HL-60 (cell line): ENCODE measurements at places on chromosomes 4 and X.

- no peak for DNase-seq
These were observed 3.5 kb downstream of the TMEM154 start for GRCh38 chr4:152676052-152676854.

DNA sequence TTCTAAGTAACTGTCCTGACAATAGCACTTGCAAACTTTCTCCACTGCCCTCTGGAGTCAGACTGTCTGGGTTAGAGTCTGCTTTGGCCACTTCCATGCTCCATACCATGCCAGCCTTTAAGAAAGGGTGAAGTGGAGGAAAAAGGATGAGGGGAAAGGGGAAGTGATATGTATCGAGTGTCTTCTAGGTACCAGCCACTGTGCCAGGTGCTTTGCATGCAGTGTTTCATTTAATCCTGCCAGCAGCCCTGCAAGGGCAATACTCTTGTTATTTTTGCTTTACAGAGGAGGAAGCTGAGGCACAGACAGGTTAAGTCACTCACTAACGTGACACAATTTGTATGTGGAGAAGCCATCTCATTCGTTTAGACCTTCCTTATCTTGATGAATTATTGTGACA lies 55.6 kb downstream of the RTL9 start:
- DNase-seq: no peak

DNA sequence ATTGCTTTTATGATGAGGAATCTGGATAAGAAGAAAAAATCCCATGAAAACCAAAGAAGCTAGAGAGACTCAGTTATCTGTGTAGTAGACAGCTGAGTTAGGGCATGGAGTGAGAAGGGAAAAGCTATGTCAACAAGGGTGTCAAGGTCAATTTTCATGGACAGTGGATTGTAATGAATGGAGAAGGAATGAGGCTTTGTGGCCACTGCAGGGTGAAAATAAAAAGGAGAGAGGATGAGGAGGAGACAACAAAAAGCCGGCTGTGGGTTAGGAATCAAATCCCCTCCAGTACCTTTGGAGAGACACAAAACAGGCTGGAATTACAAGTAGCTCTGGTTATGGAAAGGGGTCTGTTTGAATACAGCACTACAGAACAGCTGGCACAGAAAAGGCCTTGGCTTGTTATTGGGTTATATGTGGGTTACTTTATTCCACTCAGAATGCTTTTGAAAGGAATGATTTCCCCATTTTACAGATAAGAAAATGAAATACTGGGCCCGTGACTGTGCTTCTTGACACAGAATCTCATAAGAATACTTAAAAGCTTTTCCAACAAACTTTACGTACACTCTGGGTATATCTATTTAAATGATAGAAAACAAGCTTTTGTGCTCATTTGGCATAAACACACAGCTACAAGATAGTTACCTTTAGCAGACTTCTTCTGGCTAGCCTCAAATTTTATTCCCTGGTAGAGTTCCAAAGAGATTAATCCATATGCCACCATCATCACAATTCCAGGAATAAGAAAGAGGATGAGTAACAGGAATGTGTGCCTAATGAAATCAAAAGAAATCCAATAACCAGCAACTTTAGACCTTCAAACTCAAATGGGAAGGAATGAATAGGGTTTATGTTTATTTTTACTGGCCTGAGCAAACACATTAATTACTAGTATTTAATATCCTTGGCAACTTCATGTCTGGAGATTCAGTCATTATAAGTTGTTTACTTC lies 7.5 kb downstream of the CCKAR start:
- no peak for DNase-seq

DNA sequence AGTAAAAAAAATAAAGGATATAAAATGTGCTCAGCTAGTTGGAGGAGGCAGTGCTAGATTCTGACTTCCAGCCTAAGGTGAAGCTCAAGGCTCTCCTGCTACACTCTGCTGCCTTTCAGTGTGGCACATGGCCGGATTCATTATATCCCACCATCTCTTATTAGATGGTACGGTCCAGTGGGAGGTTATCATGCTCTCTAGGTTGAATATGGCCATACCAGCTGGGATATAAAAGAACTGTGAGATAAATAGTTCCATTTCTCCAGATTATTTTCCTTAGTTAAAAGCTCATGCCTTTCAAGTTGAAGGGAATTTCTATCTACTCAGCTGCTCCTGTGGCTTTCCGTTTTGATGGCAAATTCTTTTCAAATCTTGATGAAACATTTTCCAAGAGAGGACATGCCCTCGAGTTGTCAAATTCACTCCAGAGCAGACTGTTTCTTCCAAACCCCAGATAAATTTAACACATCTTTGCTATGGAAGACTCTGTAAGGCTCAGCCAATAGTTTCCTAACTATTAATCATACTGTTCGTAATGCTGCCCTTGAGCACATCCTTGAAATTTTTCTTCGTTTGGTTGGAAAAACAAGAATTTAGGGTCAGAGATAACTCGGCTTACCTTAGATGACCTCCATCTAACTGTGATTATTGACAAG lies 2.2 kb upstream of the MGARP start:
- DNase-seq: no peak

DNA sequence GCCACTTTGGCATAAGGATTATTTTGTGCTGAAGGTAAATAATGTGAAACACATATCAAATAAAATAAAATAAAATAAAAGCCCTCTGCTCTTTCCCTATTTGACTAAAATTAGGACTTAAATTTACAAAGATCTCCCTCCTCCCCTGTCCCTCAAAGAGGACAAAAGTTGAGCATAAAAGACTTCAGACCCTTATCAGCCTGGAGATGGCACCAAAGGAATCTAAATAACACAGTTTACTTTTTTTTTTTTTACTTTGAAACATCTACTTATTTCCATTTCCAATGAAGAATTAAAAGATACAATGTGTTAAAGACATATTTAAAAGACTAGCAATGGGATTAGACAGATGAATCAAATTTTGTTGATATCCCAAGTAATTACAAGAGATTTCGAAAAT lies 89.7 kb downstream of the EPHA5 start:
- DNase-seq: no peak

DNA sequence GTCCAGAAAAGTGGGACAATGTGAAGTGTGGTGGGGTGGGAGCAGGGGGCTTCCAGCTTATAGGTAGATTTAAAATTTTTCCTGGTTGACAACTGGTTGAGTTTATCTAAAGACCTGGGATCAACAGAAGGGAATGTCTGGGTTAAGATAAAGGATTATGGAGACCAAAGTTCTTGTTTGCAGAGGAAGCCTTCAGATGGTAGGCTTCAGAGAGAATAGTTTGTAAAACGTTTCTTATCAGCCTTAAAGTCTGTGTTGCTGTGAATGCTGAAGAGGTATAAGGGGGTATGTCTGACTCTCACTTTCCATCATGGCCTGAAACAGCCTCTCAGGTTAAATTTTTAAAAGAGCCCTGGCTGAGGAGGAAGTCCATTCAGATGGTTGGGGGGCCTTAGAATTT lies 20.5 kb downstream of the MGST2 start:
- DNase-seq: no peak

DNA sequence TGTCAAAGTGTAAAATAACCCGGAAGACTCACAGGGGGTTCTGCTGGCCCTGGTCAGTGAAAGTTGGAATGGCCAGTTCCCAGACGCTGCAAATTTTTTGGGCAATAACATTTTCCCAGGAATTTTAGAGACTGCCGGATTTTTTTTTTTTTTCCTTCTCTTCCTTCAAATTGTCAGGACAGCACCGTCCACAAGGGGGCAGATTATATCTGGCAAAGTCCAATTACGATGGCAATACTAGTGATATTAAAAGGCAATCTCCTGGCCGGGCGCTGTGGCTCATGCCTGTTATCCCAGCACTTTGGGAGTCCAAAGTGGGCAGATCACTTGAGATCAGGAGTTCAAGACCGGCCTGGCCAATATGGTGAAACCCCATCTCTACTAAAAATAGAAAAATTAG lies 20.5 kb downstream of the SLC25A5 start:
- DNase-seq: peak; percentile 45

DNA sequence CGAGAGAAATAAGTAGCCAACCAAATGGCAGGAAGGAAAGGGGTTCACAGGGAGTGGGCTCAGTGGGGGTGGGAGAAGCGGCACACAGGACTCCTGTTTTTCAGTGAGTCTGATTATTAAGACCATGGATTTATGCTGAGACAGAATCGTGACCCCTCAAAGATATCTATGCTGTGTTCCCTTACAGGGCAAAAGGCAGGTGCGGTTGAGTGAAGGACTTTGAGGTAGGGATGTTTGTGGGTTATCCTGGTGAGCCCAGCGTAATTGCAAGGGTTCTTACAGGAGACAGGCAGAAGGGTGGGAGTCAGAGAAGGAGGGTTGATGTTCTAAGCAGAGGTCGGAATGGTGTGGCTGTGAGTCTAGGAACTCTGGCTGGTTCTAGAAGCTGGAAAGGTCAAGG lies 73.0 kb downstream of the EVC start:
- DNase-seq: no peak

- no peak for DNase-seq
These were observed 177.0 kb downstream of the CAMK2D start for GRCh38 chr4:113584407-113585150.

DNA sequence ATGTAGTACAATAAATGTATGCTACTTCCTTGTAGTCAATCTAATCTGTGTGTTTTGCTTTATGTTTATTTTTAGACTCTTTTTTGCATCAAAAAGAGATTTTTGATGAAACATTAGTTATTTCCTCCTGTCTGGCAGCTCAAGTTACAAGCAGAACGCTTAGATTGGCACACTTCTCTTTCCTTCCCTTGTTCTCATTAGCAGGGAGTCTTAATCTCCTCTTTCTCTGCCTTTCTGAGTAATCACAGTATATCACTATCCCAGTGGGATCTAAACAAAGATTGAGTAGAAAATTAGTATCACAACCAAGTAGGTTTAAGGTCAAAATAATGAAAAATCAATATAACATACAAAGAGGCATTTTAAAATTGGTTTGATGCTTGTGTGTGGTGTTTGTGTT lies 1192.6 kb downstream of the C4orf33 start:
- no peak for DNase-seq

- no peak for DNase-seq
These were observed 9.3 kb upstream of the HOPX start for GRCh38 chr4:56690393-56690792.

GRCh38 chrX:662126-662525 lies 31.5 kb downstream of the SHOX start:
- no peak for DNase-seq

DNA sequence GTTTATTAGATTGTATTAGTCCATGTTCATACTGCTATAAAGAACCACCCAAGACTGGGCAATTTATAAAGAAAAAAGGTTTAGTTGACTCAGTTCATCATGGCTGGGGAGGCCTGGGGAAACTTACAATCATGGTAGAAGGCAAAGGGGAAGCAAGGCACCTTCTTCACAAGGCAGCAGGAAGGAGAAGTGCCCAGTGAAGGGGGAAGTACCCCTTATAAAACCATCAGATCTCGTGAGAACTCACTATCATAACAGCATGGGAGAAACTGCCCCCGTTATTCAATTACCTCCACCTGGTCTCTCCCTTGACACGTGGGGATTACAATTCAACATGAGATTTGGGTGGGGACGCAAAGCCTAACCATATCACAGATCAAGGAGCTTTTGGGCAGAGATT lies 8.1 kb upstream of the HSD17B13 start:
- DNase-seq: peak; percentile 52

- DNase-seq: no peak
These were observed 27.3 kb downstream of the ASMTL start for GRCh38 chrX:1425381-1425780.

- no peak for DNase-seq
These were observed 29.5 kb downstream of the TMPRSS11A start for GRCh38 chr4:67933755-67934154.

DNA sequence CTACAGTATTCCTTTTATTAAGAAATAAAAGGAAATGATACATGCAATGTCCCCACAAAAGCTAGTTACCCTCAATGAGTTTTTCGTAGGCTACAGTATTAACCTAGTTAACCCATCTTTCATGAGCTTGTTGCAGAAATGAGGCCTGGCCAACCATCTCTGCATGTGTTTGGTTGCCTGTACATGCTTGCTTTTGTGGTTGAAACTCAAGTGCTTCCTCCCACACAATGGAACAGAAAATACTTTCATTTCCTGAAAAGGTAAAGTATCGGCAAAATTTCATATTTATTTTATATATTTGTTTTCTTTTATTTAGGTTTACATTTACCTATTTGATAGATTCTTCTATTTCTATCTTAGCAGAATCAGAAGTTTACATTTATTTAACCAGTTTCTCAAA lies 214.6 kb upstream of the FAM241A start:
- DNase-seq: no peak

GRCh38 chr4:148730082-148730640 lies 287.9 kb upstream of the NR3C2 start:
- DNase-seq: no peak

GRCh38 chr4:168071304-168071703 lies 21.0 kb upstream of the ANXA10 start:
- DNase-seq: no peak

GRCh38 chr4:98447648-98448047 lies 186.5 kb downstream of the RAP1GDS1 start:
- no peak for DNase-seq

GRCh38 chr4:113469926-113470325 lies 291.6 kb downstream of the CAMK2D start:
- no peak for DNase-seq

DNA sequence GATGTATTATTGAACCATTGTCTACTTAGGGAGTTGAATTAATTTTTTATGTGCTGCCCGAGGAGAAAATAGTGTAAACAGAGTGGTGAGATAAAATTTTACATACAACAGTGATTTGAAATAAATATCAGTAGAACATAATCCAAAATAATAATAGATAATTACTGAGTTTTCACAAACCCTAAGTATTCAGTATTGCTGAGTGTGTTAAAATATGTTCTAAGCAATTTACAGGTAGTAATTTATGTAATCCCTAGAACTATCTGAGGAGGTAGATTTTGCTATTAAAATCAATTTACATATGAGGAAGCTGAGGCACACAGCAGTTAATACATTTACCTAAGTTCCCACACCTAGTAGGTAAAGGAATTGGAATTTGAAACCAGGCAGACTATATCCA lies 134.7 kb upstream of the FAT1 start:
- DNase-seq: no peak

DNA sequence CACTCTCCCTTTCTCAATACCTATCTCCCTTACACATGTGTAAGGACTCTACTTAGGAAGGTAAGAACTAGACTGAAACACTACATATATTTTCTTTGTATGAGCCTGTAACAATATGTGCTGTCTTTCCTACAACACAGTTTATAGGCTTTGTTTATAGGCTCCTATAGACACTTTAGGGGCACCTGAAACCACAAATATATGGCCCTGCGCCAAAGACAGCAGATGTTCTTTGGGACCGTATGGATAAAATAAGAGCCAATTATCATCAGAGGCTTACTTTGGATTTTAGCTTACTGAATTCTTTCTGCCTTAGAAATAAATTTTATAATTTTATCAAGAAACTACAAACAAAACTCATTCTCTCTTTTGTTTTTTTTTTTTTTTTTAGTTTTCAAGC lies 16.6 kb upstream of the CXCL3 start:
- no peak for DNase-seq

DNA sequence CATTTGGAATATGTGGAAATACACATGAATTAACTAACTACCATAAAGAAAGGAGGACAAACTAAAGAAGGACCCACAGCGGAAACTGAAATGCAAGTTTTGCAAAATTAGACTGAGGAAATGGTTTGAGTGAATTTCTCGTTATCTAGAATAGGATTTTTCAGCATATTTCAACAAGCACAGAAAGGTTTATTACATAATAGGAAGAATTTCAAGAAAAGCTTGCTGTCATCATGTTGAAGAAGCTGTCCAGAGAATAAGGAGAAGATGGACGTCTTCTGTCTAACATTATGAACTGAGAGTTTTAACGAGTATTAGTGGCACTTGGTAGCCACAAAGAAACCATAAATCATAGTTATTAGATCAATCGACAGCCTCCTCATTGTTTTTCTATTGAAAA lies 45.0 kb downstream of the TEC start:
- no peak for DNase-seq
